Kasumi-1 (cell line): ENCODE measurements at places on chromosomes 1 and 21.

DNA sequence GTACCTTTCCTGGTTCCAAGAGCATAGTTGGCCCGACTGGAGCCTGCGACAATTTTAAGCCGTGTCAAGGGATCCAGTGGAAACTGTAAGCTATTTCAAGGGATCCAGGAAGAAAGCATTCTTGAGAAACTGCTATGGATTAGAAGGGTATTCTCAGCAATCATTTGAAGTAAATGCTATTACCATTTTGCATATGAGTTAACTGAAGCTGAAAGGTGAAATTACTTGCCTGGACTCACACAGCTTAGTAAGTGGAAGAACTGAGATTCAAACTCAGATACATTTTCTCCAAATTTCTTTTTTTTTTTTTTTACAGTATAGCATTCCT, 589 bp downstream of the ZNF684 start:
- no peak for DNase-seq

- DNase-seq, result no peak
These were observed 296.2 kb upstream of the ESRRG start for GRCh38 chr1:217019475-217019874.

DNA sequence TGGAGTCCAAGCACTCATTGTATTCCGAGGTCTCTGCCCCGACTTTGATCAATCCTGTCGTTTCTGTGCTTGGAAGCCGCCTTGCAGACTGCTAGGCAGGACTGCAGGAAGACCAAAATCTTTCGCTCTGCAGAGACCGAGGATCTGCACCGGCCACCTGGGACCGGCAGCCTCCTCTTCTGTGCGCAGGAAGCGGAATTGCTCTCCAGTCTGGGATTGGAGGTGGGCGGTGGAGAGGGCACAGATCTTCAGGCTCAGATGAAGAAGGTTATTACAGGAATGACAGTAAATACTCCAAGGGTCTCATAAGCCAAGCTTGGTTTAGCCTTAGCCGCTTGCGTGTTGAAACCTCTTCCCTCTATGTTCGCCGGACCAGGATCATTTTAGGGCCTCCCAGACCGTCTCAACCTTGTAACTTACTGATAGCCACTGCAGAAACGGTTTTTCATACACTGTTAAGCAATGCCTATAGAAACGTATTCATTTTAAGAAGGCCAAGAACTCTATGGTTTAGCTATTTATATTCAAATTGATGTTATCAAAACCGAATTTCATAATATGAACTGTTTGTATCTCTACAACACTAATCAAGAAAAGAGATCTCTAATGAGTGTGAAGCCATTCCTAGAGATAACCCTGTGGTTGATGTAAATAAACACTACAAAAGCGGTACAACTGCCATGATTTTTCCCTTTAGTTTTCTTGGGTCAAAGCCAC, 1.1 kb downstream of the MIA3 start:
- peak; percentile 49 for DNase-seq

- DNase-seq, result no peak
These were observed 8.0 kb downstream of the AIDA start for GRCh38 chr1:222704260-222704659.

- DNase-seq, result no peak
These were observed 11.5 kb downstream of the MCOLN2 start for GRCh38 chr1:84985365-84985764.

DNA sequence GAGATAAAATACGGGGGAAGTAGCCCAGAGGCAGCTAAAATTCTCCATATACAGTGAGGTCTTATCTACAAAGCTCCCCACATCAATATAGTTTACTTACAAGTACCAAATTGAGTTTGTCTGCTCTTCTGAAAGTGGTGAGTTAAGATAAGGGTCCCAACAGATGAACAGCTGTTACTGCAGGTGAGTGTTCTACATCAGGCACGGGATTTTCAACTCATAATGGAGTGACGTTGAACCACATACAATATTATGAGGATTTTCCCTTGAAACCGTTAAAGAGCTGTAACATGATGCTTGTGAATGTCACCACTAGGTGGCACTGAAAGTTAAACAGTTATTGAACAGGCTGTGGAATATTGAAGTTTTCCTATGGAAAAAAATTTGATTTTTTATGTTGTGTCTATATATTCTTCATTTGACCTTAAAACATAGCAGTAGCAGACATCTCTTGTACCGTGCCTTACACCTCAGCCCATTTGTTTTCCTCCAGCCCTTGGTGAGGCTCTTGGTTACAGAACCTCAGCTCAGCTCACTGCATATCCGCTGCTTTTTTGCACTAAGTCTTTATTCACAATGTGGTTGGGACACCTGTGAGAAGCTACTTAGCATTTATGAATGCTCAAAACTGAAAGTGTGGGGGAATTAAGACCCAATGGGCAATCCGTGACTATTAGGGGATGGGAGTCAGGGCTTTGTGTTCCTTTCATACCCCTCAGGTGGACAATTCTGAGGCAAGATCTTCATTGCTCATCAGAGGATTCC, 23.2 kb downstream of the CD1D start:
- peak; percentile 65 for DNase-seq

DNA sequence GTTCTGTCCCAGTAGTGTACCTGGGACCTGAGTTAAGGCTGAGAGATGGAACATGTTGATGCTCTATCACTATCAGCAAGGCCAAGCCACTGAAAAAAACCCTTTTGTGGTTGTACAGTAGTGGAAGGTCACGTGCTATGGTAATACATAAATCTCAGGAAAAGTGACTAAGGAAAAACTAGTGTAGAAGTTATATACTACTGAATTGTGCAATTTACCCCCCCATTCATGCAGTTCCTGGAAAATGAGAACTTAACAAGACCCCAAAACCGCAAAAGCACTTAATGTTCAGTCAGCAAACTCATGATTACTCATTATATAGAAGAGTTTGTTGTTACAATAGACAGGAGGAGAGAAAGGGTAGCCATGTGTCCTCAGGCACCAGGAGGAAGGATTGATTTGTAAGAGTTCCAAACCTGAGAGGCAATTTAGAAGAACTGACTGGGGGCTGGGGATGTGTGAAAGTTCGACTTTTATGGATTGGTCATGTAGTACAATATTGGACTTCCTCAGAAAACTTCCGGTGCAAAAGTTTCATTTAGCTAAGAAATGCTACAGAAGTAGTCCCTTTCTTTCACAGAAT, 91.6 kb downstream of the RGL1 start:
- peak; percentile 76 for DNase-seq

DNA sequence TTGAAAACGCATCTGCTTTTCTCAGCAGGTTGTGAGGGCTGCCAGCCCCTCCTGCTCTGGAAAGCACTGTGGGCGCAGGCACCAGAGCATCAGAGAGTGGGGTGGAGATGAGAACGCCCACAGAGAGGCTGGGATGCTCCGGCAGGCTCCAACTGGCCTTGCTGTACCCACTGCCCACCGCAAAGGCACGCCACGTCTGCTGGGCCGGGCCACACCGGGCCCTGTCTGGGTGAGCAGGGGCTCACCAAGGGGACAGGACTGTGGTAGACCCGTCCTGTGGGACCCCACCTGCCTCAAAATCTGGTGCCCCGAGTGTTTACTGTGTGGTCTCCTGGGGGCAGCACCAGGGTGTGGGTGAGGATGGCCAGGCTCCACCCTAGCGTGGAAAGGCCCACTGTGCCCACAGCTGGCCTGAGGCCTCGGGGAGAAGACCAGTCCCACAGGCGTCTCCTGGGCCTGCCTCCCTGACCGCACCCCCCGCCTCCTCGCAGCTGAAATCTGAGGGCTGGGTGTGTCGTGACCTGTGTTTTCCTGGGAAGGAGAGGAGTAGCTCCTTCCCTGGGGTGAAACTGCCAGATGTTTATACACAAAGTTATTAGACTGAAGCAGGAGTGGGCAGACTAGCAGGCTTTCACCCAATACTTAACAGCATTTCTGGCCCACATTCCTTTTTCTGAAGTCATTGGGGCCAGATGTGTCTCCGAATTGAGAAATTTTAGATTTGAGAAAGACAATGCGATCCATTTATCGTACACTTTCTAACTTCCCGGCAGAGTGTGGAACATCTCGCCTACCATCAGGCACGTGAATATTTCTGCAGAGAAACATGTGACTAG, 53.8 kb downstream of the STUM start:
- DNase-seq, result no peak

GRCh38 chr1:90925928-90926869, 95.6 kb downstream of the ZNF644 start:
- DNase-seq, result no peak

- DNase-seq, result peak; percentile 18
These were observed 642 bp upstream of the ST3GAL3 start for GRCh38 chr1:43706598-43707189.

DNA sequence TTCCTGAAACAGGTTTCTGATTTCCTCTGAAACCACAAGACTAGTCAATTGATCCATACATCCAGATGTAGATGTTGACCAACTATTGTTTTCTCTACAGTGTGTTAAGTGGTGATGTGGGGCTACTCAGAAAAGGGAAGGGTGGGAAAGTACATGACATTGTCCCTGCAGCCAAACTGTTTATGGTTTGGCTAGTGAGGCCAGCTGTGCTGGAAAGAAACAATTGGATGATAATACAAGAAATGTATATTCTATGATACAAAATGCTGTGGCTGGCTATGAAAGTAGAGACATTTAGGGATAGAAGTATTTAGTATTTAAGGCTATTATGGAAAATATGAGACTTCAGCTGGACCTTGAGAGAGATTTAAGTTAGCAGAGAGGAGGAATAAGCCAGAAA, 244.5 kb downstream of the ADGRL2 start:
- DNase-seq, result no peak

DNA sequence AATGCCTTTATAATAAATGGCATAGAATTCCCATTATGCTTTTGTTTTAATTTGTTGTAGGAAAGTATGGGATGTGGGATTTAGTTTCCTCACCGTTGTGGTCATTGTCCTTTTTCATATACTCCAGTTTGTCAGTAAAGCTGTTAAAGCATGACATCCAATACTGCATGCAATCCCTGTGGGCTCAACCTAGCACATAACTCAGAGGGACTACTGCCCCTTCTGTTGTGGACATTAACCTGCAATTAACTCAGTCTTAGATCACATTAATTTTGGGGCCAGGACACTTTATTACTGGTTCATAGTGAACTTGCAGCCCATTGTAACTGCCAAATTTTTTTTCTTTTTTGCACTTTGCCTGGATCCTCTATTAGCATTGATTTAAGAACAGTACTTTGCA, 112.5 kb downstream of the DNM3 start:
- DNase-seq, result no peak

DNA sequence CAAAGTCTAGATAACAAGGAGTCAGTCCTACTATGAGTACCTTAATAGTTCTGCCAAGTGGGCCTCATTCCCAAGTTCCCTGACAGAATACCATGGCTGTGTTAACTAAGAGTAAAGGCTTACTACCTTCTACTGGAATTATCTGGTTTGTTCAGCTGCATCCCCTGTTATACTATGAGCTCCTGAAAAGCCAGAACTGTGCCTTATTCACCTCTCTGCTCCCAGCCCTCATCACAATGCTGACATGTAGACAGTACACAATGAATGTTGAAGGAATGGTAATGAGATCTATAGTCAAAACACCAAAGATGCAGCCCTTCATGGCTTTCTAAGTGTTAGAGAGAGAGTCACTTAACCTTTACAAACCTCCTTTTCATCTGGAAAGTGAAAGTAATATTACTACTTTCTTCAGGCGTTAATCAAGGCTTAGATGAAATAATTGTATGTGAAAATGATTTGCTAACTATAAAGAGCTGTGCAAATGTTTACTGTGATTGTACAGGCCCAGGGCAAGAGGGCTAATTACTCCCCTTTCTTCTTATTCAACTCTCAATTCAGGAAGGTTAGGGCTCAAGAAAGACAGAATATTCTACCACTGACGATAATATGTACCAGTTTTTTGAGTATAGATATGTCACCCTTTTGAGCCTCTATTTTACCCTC, 70.3 kb upstream of the MROH9 start:
- no peak for DNase-seq

DNA sequence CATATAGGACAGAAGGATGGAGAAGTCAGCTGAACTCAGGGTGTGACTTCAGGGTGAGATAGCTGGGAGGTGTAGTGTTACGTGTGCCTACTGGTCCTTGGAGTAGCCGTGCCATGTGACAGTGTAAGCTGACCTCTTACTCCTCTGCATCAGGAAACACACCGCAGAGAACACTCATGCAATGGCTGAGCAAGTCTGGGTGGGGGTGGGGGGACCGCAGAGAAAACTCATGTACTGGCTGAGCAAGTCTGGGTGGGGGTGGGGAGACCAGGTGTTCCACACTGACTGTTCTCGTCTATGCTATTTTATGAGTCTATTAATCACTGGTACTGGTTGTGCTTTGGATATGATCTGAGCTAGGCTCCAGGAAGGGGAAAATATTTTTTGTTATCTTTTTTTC, 233.1 kb downstream of the PAPPA2 start:
- no peak for DNase-seq

GRCh38 chr1:163697137-163697536, 375.4 kb downstream of the NUF2 start:
- no peak for DNase-seq

DNA sequence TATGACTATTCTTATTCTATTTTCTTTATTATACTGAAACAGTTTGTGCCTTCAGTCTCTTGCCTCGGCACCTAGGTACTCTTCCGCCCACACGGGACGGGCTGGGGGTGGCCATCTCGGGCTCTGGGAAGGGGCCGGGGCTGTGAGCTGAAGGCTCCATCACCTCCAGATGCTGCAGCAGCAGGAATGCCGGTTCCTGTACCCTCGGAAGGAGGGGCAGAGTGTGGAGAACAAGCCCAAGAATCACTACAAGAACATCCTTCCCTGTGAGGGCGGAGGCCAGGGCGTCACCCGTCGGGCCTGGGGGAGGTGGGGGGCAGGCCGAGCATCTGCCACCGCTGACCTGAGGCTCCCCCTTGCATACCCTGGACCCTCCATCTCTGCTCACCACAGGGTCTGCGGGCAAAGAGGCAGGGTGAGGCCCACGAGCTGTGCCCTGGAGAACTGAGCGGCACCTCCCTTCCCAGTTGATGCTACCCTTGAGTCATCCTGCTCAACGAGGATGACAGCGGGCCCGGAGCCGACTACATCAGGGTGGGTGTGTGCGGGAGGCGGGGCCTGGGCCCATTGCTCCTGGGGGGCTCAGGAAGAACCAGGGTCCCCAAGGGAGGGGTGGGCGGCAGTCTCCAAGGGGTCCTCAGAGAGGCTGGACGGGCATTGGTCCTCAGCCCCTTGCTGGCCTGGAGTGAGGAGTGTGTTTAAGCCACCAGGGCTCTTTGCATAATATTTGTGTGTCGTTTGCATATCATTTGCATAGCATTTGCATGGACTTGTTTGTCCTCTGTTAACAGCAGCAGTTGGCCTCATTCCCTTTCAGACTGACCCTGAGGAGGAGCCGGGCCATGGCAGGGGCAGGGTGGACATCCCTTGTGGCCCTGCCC, 7.5 kb downstream of the RNF223 start:
- no peak for DNase-seq
